ENCODE measurements at places on chromosomes 11 and 22. TPM values are rescaled to one million over a fixed set of nuclear protein-coding genes. Genes with fewer than 3 reads are reported as not detected.

DNA sequence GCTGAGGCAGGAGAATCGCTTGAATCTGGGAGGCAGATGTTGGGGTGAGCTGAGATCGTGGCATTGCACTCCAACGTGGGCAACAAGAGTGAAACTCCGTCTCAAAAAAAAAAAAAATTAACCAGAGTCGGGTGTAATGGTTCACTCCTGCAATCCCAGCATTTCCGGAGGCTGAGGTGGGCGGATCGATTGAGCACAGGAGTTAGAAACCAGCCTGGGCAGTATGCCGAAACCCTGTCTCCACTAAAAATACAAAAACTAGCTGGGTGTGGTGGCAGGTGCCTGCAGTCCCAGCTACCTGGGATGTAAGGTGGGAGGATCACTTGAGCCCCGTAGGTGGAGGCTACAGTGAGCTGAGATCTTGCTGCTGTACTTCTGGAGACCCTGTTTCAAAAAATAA lies 1.5 kb downstream of the RANGAP1 start:
- DNase-seq, result no peak

GRCh38 chr11:82837650-82838049 lies 62.6 kb downstream of the PRCP start:
- no peak for DNase-seq

DNA sequence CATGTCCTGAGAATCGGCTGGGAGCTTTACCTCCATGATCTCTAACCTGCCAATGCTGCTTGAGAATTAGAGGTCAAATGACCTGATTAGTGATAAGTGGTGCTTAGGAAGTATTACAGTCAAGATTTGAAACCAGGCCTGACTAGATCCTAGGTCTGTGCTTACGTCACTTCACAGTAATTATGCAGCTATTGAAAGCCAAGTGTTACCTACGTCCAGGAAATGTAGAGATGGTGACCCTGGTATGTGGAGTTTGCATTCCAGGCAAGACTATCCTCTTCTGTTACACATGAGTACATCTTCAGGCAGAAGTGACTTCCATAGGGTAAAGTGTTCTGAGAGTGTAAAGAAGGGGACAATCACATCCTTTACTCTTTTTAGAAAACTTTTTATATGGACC lies 530.4 kb upstream of the TENM4 start:
- no peak for DNase-seq

GRCh38 chr11:77436506-77436905 lies 37.4 kb downstream of the PAK1 start:
- DNase-seq, result no peak

Gene DEFB131B
- total RNA-seq, result not detected

Gene SCGB1D2
- total RNA-seq, result not detected

All from activated CD8-positive, alpha-beta T cell treated with anti-CD3 and anti-CD28 coated beads for 36 hours (primary cell).